GM23248 (cell line): ENCODE measurements at places on chromosomes 5 and 9. TPM values are rescaled to one million over a fixed set of nuclear protein-coding genes. Genes with fewer than 3 reads are reported as not detected.
A peak's percentile ranks its signal among the peaks of the same experiment; 100 is the strongest.

GRCh38 chr9:107170801-107171200 lies 112.3 kb upstream of the RAD23B start:
- no peak for DNase-seq

DNA sequence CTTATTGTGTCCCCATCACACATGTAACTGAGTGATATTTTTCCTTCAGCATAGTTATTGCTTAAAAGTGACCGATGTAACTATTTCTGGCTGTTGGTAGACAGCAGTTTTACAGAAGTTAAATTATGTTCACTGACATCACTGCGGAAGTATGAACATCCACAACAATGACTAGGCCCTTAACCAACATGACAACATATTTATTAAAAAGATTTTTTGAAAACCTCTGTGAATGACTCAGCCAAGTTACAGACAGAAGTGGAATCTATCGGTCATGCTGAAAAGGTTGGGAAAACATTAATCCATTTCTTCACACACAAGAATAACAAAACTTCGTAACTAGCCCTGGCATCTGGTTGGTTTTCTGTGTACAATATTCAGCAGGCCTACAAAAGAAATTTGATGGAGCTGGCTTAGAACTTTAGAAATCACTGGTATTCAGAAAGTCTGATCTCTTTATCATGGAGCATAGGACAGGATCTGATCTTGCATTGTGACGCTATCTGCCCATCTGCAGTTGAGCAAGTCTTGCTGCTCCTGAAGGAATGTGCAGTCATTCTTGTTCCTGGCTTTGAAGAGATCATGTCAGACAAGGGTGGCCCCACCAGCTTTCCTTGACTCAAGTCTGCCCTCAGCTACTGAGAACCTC lies 6.5 kb downstream of the GLIS3 start:
- peak; percentile 97 for DNase-seq

DNA sequence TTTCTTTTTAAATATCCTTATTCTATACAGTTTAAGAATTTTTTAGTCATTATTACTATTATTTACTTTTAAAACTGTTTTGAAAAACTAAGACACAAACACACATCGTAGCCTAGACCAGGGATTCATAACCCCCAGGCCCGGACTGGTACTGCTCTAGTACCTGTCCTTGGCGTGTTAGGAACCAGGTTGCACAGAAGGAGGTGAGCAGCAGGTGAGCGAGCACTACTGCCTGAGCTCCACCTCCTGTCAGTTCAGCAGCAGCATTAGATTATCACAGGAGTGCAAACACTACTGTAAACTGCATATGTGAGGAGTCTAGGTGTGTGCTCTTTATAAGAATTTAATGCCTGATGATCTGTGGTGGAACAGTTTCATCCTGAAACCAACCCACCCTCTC lies 357.0 kb downstream of the PTPRD start:
- no peak for DNase-seq

- DNase-seq = no peak
Measured at GRCh38 chr5:172266071-172266675, 17.4 kb downstream of the UBTD2 start.

DNA sequence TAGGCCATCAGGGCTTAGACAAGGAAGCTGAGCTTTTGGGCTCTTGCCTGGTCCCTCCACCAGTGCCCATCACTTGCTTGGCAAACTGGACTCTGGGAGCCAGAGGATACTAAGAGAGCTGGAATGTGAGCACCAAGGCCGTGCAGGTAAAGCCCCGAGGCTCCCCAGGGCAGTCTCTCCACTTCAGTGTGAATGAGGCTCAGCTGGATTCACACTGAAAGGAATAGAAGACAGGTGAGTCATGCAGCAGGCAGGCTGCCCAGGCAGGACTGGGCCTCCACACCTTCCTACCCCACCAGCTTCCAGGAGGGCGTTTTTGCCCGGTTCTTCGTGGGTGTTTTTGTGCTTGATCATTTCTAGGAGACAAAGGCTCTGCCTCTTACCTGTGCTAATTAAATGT lies 7.3 kb upstream of the CTSV start:
- peak; percentile 31 for DNase-seq

DNA sequence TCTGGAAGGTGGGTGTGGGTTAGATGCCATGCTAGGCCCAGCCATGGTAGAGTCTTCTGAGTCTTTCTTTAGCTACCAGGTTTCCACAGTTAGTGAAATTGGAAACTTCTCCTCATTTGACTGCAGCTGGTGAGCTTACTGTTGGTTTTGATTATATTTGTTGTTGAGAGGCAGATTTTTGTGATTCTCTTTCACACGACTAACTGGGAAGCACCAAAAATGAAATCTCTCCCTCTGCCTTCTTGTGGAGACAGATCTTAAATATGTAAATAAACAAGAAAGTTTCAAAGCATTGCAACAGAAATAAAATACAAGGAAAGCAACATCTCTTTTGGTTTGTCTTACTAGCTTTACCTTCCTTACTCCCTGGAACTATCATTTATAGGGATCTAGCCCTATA lies 122.2 kb downstream of the CEMIP2 start:
- DNase-seq = no peak

DNA sequence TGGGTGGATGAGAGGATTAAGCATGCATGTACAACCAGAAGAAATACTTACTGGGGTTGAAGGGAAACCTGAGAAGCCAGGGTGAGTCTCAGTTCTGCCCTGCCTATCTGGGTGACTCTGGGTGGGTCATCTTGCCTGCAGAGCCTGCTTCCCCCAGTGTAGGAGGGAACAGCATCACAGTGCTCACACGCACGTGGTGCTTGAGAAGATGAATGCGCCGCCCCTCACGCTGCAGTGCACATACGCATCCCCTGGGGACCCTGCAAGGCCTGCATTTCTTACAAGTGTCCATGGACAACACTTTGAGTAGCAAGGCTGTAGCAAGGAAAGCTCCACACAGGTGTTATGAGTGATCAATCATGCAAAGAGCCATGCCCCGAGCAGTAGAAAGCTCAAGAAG lies 18.7 kb upstream of the GABBR2 start:
- DNase-seq = no peak

GRCh38 chr5:149386166-149386565 lies 7.1 kb upstream of the IL17B start:
- no peak for DNase-seq

The CBY3 gene
- not detected in 2 replicates for total RNA-seq

The C9orf43 gene
- 0.13 and 0.76 TPM in 2 replicates for total RNA-seq

The NMUR2 gene
- not detected in 2 replicates for total RNA-seq

The CMYA5 gene
- 0.97 and 1.0 TPM in 2 replicates for total RNA-seq
